Stimulated activated CD4-positive, alpha-beta T cell treated with anti-CD3 and anti-CD28 coated beads, TNF-alpha, amount 100 ng/mL, for 48 hours (primary cell): ENCODE measurements at places on chromosomes 2 and 18.
A peak's percentile ranks its signal among the peaks of the same experiment; 100 is the strongest.

DNA sequence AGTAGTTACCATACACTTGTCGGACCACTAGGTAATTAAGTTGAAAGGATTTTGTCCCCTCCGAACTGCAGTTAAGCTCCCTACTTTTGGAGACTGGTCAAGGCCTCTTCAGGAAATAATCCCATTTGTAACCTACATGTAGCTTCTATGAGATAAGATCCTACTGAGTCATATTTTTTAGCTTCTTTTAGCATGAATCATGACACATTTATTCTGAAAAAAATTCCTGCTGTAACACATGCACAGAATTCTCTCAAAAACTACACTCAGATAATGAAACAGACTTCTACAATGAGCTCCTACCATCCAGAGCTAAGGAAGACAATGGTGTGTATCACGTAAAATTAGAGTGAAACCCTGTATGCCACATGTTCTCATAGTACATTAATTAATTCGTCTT, 100.7 kb upstream of the CCDC195 start:
- DNase-seq = no peak

- no peak for DNase-seq
These were observed 10.2 kb downstream of the GPR55 start for GRCh38 chr2:230914886-230915285.

- no peak for DNase-seq
These were observed 82.2 kb upstream of the PNPT1 start for GRCh38 chr2:55775828-55776227.

DNA sequence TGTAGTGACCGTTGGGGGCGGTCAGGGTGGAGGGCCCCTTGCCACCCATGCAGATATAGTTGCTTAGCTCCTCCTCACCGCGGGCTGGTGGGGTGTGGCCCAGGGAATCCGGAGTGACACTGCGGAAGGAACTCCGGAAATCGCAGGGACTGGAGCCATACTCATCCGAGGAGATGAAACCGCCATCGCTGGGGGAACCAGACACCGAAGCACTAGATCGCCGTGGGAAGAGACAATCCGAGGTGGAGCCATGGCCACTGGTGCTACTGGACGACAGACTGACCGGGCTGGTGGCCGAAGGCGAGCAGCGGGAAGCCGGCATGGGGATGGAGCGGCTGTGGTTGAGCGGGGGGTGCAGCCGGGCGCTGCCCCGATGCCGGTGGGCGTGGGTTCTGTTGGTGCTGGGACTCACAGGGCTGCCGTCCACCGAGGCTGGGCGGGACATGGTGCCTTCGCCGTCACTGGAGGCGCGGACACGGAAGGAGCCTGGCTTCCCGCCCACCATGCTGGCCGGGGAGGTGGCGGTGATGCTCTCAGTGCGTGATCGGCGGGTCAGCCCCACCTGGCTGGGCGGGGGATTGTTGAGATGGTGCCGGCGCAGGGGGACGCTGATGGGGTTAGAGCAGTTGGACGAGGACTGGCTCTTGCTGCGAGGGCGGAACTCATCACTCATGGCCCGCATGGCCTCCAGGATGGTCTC, 2.2 kb downstream of the IRS1 start:
- no peak for DNase-seq

DNA sequence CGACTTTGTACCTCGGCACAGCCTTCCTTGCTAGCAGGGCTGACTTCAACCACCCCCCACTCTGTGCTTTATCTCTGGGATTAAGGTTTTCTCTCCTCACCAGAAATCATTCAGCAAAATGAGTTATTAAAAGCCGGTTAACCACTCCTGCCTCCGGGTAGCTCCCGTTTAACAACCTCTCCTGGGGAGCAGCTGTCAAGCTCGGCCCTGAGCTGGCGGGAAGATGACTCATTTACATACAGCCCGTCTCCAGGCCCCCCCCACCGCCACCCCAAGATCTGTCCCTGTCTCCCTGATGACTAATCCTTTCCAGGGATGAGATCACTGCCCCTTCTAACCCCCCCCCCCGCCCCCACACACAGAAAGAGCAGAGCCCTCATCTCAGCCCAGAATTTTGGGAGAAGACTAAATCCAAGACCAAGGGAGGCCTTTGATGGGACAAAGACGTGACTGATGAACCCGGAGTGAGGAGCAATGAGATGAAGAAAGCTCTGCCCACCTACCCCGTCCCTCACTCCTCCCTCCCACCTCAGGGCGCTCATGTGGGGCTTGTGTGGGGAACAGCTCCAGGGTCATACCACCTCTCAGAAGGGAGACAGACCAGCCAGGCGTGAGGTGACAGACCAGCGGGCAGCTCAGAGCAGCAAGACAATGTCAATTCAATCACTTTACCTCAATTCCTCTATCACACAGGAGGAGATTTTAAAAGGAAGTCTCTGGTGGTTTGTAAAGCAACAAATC, 131.4 kb downstream of the MSH2 start:
- peak; percentile 7 for DNase-seq

DNA sequence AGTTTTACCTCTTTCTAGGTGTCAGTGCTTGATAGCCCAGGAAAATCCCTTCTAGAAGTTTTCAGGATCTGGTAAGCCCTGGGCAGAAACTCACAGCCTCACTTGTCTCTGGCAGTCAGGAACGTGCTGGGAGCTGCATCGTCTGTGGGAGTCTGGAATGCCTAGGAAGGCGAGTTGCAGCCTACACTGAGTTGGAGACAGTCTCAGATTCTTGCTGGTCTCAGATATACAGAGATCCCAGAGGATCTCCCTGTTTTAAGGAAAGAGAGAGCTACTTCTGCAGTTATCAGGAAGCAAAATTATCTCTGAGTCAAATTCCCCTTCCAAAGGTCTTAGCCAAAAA, 104.4 kb upstream of the CDC42EP3 start:
- DNase-seq = no peak

- DNase-seq = no peak
These were observed 1313.9 kb upstream of the SLC39A10 start for GRCh38 chr2:194343167-194343566.

- no peak for DNase-seq
These were observed 76.7 kb downstream of the PHLPP1 start for GRCh38 chr18:62792016-62792415.

DNA sequence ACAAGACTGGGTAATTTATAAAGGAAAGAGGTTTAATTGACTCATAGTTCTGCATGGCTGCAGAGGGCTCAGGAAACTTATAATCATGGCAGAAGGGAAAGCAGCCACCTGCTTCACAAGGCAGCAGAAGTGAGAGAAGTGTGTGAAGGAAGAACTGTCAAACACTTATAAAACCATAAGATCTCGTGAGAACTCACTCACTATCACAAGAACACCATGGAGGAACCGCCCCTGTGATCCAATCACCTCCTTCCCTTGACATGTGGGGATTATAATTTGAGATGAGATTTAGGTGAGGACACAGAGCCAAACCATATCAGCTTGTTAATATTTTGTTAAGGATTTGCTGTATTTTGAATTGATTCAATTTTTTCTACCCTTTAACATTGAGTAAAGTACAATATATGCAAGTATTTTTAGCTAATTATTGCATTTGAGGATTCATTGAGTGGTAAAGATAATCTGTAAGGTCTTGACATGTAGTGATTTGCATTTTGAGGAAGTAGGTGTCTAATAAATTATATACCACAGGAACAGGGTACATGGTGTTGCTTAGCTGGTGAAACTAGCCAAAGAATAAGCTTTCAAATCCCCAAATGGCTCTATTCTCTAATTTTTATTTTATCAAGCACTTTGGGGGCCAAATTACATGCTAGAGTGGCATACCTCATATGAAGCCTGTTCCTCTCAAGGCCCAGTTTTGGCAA, 3.9 kb upstream of the C2orf69 start:
- no peak for DNase-seq

DNA sequence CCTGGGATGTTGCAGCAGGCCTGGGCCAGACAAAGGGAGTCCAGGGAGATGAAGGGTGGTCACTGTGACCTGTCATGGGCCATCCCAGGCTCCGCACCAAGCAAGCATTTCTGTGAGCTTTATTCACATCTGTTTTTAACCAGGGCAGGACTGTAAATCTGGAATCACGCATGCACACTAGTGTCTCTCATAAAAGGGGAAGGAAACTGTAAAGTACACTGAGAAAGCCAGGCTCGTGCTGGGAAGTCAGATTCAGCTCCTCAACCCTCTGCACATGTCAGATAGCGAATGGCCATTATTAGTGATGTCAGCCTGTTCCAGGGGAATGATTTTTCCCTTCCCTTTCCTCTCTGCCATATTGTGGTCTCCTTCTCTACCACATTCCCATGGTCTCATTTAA, 818.6 kb upstream of the RAB6C start:
- DNase-seq = no peak

DNA sequence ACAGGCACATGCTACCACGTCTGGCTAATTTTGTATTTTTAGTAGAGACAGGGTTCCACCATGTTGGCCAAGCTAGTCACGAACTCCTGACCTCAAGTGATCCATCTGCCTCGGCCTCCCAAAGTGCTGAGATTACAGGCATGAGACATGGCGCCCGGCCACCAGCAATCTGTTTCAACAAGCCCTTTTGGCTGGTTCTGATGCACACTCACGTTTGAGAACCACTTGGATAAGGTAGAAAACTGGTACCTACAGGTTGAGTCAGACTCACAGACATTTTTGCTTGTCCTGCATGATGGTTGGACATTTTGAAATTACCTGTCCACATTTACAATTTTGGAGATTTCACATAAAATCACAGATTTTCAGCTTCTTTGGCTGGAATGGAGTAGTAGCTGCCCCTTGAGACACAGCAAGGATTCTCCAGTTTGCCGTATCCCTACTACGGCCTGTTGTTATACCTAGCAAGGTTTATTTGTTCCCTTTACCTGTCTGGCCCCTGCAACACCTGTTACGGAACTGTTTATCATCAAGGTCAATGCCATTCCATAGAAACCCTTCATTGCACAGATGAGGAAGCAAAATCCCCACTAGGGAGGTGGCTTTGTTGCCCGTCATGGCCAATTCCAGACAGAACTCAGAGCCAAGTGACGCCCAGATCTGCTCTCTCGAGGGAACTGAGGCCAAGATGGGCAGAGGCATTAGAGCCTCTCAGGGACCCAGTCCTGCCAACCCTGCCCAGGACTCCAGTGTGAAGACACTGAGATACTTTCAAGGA, 31.4 kb upstream of the IGFBP2 start:
- DNase-seq = no peak

DNA sequence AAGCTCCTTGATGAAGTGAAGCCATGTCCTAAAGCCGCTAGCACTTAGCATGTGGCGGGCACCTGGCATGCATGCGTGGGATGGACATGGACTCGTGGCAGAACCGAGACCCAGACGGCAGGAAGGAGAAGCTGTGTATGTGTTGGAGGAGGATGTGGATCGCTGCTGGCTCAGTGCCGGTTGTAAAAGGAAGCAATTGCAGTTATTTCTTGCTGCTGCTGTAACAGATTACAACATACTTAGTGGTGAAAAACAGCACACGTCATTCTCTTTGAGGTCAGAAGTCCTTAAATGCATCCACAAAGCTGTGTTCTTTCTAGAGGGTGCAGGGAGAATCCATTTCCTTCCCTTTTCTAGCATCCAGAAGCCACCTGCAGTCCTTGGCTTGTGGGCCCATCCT, 74.6 kb downstream of the AGAP1 start:
- no peak for DNase-seq

- no peak for DNase-seq
These were observed 18.8 kb downstream of the TRIP12 start for GRCh38 chr2:229903037-229903436.

- DNase-seq = no peak
These were observed 80.5 kb downstream of the RDH14 start for GRCh38 chr2:18479947-18480369.

DNA sequence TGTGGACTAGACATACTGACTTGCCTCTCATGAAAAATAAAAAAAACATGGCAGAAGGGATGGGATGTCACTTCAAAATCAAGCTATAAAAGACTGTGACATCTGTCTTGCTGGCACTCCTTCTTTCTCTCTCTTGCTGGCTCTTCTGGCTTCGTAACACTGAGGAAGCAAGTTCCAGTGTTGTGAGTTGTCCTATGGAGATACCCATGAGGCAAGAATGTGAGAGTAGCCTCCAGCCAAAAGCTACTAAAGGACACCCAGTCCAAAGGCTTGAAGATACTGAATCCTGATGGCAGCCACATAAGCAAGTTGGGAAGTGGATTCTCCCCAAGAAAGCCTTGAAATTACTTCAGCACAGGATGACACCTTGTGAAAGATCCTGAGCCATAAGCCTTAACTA, 376.1 kb upstream of the TMEFF2 start:
- DNase-seq = no peak

DNA sequence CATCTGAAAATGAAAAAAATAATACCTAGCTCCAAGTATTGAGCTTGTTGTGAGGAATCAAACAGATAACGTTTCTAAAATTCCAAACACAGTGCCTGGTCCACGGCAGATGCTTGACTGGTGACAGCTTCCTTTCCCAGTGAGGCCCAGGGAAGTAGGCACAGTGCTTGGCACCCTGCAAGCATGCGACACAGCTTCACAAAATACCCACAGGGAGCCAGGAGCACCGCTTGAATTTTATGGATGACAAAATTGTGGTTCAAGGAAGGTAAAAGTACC, 205.1 kb upstream of the TNP1 start:
- no peak for DNase-seq

DNA sequence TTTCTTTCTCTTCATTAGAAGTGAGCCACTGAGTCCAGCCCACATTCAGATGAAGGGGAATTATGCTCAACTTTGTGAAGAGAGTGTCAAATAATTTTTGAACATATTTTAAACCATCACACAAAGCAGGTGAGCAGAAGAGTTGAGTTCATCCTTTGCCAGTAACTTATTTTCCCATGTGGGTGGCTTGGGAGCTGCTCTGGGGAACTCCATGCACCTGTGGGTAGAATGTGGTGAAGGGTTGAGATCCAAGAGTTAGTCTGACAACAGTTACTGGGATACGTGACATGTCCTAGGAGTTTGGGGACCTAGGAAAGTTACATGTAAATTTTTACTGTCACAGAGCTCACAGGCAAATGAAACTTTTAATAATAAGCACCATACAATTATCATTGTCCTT, 21.6 kb downstream of the MAPK4 start:
- DNase-seq = no peak

- no peak for DNase-seq
These were observed 40.1 kb downstream of the THUMPD2 start for GRCh38 chr2:39738936-39739335.

DNA sequence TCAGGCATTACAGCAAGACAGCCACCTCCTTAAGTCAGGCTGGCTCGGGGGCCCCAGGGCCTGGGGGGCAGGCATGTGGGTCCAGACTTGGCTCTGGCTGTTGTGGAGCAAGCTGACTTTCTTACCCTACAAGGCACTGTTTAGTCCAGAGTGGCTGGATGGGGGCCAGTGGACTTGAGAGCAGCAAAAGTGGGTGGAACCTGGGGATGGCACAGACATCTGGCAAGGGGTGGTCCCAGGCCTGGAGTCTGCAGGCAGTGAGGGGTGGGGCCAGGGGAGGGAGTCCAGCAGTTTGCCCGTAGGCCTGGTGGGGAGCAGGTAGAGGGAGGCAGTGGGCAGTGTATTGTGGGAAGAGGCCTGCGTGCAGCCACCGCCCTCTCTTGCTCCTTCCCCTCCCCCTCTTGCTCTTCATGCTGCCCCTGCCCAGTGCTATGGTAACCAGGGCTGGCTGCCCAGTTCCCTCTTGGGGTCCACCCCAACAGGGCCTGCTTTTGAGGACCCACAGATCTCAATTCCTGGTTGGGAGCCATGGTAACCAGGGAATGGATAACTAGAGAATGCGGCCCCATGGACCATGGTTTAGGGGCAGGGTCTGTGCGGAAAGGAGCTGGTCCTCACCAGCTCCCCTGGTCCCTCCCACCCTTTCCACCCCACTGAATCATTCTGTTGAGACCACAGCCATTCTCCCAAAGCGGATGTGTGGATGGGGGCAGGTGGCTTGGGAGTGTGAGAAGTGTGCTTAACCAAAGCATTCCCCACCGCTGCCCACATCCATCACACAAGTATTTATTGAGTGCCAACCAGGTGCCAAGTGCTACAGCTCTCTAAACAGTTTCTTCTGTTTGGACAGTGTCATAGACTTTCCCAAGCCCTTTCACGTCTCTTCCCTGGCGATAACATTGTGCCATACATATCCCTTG, 19.3 kb downstream of the SPEG start:
- DNase-seq = no peak
